KBM-7 (cell line): ENCODE measurements at places on chromosomes 2 and 18.

DNA sequence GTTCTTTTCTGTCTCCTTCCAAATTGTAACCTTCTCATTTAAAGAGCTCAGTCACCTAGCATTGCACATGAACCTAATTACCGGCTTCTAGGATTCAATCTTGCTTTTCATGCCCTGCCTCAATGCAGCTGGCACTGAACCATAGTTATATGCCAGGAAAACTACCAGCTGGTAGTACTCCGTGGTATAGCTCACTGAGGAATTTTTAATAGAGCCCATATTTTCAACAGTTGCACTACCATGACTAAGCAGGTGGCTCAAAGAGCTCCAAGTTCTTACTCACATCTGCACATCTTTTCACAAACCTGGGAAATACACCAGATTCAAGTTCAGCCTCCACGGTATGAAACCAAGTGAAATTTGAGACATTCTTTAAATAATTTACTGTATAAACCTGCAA is 363.5 kb downstream of the GRB14 start:
- no peak for DNase-seq

DNA sequence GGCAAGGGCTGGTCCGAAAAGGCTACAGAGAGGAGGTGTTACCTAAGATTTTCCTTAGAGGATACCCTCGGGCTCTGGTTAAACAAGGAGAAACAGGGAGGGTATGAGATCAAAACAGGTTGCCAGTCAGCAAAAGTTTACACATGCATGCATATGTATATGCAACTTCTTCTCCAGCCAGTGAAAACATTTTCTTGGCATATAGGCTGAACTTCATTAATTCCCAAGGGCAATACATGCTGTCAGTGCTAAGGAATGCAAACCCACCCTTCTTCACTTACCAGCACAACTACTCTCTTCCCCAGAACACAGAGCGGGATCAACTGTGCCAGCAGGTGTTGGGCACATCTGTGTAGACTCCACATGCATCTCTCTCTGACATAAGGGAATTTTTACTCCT is 176.0 kb downstream of the GFPT1 start:
- no peak for DNase-seq

DNA sequence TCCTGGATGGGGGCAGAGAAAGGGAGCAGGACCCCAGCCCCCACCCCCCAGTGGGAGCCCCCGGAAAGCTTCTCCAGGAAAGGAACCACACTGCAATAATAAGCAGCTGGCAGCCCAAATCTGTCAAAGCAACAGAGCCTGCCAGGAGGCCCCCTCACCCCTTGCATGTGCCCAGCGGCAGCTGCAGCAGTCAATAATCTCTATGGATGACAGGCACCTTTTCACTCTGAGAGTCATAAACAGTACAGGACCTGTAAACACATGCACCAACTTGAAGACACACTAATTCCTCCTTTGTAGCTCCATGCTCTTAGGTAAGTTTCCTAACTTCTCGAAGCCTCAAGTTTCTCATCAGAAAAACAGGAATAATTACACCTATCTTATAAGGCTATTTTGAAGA is 26.2 kb upstream of the KDM3A start:
- DNase-seq, result no peak

- no peak for DNase-seq
These were observed 337.4 kb upstream of the DCC start for GRCh38 chr18:52002600-52002999.

GRCh38 chr2:167651406-167652151 is 595.8 kb downstream of the STK39 start:
- no peak for DNase-seq

GRCh38 chr18:52312346-52312745 is 27.7 kb upstream of the DCC start:
- DNase-seq, result no peak

GRCh38 chr2:7270011-7270431 is 352.8 kb downstream of the RNF144A start:
- DNase-seq, result no peak

DNA sequence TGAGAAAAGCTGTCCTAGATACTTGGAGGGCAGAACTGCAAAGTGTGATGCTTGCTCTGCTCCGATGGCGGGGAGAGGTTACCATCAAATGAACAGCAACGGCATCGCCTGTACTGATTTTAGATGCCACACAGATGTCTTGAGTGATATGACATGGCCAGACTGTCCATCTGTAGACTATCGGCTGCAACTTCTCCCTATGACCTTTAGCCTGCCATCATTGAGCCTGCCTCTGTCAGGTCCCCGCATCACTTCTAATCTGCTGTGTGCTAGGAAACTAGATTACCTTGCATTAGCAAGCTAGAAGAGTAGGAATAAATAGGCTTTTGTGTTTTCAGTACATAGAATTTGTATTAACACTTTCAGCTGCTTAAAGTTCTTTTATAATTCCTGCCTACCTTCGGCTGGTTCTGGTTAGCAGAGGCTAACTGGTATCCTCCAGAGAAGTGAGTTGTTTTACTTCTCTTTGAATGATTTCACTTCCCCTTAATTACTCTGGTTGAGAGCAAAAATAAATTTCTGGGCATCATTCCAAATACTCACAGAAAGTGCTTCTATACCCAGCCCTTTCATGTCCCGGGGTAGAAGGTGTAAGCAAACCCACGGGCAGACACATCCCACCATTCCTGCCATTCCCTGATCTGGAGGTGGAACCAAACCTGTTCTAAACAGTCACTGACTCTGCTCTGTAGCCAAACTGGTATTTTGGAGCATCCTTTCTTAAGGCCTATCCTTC is 24.0 kb downstream of the GAREM2 start:
- peak; percentile 70 for DNase-seq

DNA sequence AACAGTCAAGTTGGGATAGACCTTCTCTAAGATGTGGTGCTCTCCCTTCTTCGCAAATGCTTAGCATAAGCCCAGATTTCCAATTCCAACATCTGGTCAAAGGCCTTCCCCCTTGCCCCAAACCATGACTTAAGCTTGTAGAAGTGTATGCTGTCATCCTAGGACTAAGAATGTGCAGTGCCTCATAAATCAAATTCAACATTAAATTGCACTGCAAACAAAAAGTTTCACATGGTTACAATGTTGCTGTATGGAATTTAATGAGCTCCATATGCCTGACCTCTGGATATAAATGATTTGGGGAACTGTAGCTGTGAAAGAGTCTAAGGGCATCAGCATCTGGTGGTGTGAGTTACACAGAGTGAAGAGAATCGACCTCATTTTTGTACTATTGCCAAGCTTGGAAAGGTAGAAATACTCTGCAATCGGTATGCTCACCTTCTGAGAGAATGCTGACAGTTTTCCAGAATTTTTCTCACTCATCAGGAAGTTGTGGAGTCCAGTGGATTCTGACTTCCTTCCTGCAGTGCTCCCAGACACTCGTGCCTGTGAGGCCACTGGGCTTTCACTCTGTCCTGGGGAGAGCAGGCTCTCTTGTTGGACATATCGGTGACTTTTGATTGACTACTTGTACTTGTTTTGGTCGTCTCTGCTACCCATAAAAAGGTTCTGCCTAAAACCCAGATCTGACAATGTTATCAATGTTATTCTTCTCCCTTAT is 40.6 kb downstream of the FASTKD2 start:
- no peak for DNase-seq

- DNase-seq, result no peak
These were observed 39.5 kb downstream of the STK39 start for GRCh38 chr2:168207851-168208250.

DNA sequence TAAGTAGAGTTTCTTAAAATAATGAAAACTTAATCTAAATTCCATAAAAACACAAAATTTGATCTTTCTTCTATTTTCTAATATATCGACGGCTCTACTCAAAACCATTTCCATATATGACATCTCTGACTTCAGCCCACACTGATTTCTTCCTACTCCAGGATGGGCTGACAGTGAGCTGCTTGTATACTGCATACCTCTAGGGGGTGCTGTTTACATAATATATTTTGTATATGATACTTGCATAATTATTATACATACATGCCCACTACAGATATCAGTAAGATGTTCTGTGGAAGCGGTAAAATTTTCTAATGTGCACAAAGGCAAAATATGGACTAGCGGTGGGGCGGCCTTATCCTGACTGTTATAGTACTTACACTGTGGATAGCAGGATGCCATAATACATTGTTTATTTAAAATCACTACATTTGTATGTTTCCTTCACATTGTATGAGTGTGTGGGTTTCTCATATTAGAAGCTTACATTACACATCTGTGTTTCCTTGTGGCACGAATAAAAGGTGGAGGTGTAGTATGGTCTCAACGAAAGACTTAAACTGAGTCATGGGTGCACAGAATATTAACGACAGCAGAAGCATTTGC is 66.1 kb upstream of the NXPH2 start:
- peak; percentile 42 for DNase-seq

- DNase-seq, result no peak
These were observed 524.7 kb upstream of the CNTNAP5 start for GRCh38 chr2:123500346-123500745.

DNA sequence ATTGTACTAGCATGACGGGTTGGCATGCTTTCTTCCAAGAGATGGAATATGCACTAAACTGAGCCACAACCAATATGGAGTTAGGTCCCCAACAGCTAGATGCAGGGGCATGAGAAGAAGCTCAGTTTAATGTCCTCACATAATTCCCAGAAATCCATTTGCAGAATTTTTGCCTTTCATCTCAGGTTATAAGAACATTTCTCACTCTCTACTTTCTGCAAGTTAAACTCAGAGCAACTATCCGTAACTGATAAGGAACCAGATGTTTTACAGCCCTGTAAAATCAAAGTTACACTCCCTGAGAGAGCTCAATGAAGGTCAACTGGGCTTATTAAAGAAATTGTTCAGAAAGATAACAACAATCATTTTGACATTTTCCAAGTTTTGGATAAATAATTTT is 30.7 kb downstream of the COPS8 start:
- no peak for DNase-seq

DNA sequence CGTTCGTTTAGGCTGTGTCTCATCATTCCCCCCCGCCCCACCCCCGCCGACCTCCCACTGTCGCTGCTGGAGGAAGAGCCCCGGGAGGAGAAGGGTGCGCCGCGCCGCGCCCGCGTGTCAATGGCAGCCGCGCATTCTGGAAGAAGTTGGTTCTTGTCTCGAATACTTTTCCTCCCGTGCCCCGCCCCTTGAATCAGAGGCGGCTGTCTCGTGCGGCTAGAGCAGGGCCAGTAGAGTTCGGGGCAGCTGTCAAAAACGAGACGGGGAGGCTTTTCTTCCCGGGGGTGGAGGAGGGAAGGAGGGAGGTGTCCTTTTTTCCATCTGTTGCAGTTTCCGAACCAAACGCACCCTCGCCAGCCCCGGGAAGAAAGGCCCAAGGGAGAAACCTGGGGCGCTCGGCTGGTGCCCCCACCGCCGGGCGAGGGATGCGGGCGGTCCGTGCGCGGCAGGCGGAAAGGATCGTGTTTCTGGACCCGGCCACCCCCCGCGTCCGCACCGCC is 410 bp upstream of the TGIF1 start:
- DNase-seq, result no peak

DNA sequence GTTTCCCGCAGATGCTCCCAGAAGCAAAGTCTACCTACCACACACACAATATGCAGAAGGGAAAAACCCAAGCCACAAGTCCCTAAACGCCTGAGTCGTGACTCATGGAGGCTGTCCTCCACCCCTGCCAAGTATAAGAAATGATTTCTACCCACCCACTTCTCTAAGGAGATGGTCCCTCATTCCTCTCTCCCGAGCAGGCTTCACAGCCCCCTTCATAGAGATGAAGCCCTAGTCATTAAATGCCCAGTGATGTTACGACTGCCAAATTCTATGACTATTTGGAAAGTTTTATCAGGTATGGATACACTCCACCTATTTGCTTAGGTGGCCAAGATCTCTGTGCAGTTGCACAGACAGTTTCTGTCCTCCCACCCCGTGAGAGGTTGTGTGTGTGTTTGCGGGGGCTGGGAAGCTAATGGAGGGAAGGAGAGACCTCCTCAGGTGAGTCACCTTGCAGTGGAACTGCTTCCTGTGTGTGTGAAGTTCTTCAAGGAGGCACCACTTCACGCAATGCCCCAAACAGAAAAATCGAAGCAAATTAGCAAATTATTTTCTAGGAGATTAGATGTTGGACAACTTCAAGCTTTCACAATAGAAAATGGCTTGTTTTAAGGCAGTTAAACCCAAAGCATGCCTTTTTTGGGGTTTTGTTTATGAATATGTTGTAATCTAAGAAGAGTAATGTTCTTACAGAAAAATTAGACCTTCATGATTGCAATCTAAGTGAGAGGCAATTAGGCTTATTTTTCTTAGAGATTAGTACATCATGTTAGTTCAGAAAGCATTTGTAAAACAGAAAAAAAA is 175.2 kb downstream of the TGIF1 start:
- DNase-seq, result peak; percentile 55

- no peak for DNase-seq
These were observed 412.1 kb upstream of the CWC22 start for GRCh38 chr2:180419212-180419611.

DNA sequence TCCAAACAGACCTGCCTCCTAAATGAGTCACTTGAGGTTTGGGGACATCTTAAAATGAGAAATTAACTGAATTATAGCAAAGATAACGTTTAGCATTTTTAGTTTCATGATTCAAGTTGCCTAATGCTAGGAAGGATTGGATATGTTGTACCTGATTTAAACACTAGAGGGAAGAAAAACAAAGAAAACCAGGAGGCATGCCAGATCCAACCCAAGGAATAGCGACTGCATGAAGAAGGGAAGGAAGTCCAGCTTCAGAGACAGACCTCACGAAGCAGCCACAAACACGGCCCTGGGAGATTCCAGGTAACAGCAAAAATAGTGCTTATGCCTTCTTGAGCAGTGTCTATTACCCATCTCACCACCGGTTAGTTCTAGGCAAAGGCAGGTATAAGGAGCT is 499.9 kb upstream of the SPHKAP start:
- DNase-seq, result peak; percentile 30

DNA sequence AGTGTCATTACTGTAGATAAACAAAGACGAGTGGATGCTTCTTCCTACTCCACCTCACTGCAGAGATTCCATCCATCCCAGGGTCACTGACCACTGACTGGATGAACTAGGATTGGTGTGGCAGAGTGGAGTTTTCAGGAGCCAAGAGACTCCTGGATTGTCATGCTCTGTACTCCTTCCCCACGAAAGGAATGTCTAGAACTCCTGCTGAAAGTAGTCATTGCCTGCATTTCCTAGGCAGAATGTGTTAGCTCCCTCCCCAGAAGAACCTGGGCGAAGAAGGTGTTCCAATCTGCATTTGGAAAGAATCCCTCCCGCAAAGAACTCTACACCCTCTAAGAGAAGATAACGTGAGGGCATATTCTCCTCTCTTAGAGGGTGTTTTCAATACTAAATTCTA is 6.2 kb downstream of the PAX8 start:
- DNase-seq, result no peak

GRCh38 chr2:76977846-76978727 is 544.1 kb downstream of the LRRTM4 start:
- no peak for DNase-seq
